ENCODE measurements at places on chromosomes 5 and 9. TPM values are rescaled to one million over a fixed set of nuclear protein-coding genes. Genes with fewer than 3 reads are reported as not detected.

HTR1A gene
- not detected for total RNA-seq

GRCh38 chr5:55172937-55173686 lies at the start of gene CDC20B:
Gene CDC20B, minus strand, starts transcription at chr5:55173177. Its CDS starts 177 bp downstream, at chr5:55173000.
- peaks cover 52% of the 10 kb centered on the region for H3K27me3 ChIP-seq
- no peak within 1 kb of the TSS for H3K27ac ChIP-seq
- H3K4me3 ChIP-seq: peak within 1 kb of the TSS; percentile 83
- peaks cover 35% of the 10 kb centered on the region for H3K4me1 ChIP-seq
- DNase-seq: peak; percentile 83
- no peaks in the 10 kb centered on the region for H3K36me3 ChIP-seq

- H3K4me1 ChIP-seq: peaks cover 5% of the 10 kb centered on the region
- no peaks in the 10 kb centered on the region for H3K27me3 ChIP-seq
- no peak for DNase-seq
- H3K36me3 ChIP-seq: no peaks in the 10 kb centered on the region
- H3K4me3 ChIP-seq: no peak overlapping the region
- no peak overlapping the region for H3K27ac ChIP-seq
Observed at GRCh38 chr5:14545308-14545707, 36.3 kb upstream of the OTULINL start.

- H3K27ac ChIP-seq: no peak overlapping the region
- peaks cover 30% of the 10 kb centered on the region for H3K27me3 ChIP-seq
- no peak overlapping the region for H3K4me3 ChIP-seq
Observed at GRCh38 chr9:124054582-124055227, 43.1 kb downstream of the LHX2 start.

INSL4 gene
- total RNA-seq: not detected

RNF183 gene
- total RNA-seq: 0.27 TPM

GLE1 gene
- total RNA-seq: 48.2 TPM

- no peak for DNase-seq
- no peaks in the 10 kb centered on the region for H3K36me3 ChIP-seq
- no peaks in the 10 kb centered on the region for H3K4me1 ChIP-seq
- H3K4me3 ChIP-seq: no peak overlapping the region
- H3K27me3 ChIP-seq: no peaks in the 10 kb centered on the region
Observed at GRCh38 chr5:125176005-125176390, 429.6 kb upstream of the ZNF608 start.

GRCh38 chr5:171481571-171482433 lies 62.4 kb downstream of the FGF18 start:
- H3K36me3 ChIP-seq: no peaks in the 10 kb centered on the region
- no peak for DNase-seq
- H3K27ac ChIP-seq: no peak overlapping the region
- peaks cover 2% of the 10 kb centered on the region for H3K27me3 ChIP-seq
- no peak overlapping the region for H3K4me3 ChIP-seq
- H3K4me1 ChIP-seq: peaks cover 6% of the 10 kb centered on the region

DNA sequence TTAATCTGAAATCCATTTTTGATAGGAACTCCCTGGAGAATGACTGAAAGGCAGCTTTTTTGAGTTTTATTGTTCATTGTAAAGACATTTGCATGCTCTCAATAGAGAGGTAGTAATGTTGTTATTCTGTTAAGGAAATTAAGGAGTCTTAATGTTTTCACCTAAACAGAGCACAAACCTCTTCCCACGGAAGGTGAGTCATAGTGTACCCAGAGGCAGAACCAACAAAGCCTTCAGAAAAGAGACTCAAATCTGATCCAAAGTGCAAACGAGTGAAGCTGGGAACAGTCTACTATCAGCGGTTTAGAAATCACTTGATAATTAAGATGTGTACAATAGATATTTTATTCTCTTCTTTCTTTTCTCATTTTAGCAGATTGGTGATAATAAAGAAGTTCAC lies 470.5 kb downstream of the PLK2 start:
- no peak for DNase-seq
- H3K36me3 ChIP-seq: no peaks in the 10 kb centered on the region
- H3K27ac ChIP-seq: no peak overlapping the region
- H3K4me3 ChIP-seq: no peak overlapping the region
- no peaks in the 10 kb centered on the region for H3K27me3 ChIP-seq
- no peaks in the 10 kb centered on the region for H3K4me1 ChIP-seq

NR6A1 gene
- total RNA-seq: 0.74 TPM

C5orf24 gene
- 24.4 TPM for total RNA-seq

KLHL3 gene
- 9.2 TPM for total RNA-seq

GRCh38 chr9:18346745-18347144 lies 127.2 kb upstream of the ADAMTSL1 start:
- DNase-seq: no peak
- no peaks in the 10 kb centered on the region for H3K4me1 ChIP-seq
- peaks cover 3% of the 10 kb centered on the region for H3K27me3 ChIP-seq
- H3K36me3 ChIP-seq: no peaks in the 10 kb centered on the region
- H3K4me3 ChIP-seq: no peak overlapping the region

PCDHA1 gene
- not detected for total RNA-seq

- peaks cover 61% of the 10 kb centered on the region for H3K4me1 ChIP-seq
- H3K27me3 ChIP-seq: no peaks in the 10 kb centered on the region
- peaks cover 50% of the 10 kb centered on the region for H3K36me3 ChIP-seq
- no peak for DNase-seq
Observed at GRCh38 chr5:6716629-6717149, 3.5 kb downstream of the TENT4A start.

PTGS1 gene
- total RNA-seq: 0.23 TPM

- no peaks in the 10 kb centered on the region for H3K4me1 ChIP-seq
- peaks cover 2% of the 10 kb centered on the region for H3K27me3 ChIP-seq
- DNase-seq: no peak
- H3K27ac ChIP-seq: no peak overlapping the region
Observed at GRCh38 chr5:1032011-1032410, 23.4 kb downstream of the NKD2 start.

DNA sequence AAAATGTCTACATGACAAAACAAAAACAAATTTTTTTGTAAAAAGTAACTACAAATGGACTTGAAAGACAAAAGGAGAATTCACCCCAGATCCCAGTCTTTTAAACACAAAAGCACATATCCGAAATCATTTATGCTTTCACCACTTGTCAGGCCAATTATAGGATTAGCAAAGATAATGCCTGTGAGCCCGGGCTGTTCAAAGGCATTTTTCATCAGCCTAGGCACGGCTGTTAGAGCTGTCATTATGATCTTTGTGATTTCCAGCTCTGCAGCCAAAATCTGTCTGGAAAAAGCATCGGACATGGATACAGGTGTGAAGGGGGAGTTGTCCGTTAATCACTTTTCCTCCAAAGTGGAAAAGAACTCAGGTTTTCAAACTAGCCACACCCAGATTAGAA lies 23.6 kb upstream of the RAB14 start:
- H3K36me3 ChIP-seq: no peaks in the 10 kb centered on the region
- H3K27ac ChIP-seq: no peak overlapping the region
- peaks cover under 1% of the 10 kb centered on the region for H3K4me1 ChIP-seq
- no peak overlapping the region for H3K4me3 ChIP-seq

SNCAIP gene
- total RNA-seq: not detected
